ENCODE measurements at places on chromosomes 1 and 21.

DNA sequence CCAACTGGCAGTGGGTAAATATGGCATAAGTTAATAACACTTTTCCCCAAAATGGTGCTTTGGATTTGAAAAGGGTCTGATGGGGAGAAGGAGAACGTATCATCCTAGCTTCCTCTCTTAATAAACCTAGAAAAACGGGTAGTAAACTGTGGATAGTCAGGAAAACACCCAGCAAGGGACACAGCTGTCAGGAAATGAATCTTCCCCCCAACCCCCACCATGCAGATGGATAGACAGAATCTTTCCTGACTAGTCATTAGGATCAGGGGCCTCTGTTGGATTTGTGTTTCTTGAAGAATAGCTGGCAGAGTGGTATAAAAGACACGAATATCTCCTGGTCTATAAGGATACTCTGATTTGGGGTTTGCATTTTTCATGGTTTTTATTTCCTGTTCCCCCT, 22.5 kb upstream of the LAX1 start:
- DNase-seq: no peak

DNA sequence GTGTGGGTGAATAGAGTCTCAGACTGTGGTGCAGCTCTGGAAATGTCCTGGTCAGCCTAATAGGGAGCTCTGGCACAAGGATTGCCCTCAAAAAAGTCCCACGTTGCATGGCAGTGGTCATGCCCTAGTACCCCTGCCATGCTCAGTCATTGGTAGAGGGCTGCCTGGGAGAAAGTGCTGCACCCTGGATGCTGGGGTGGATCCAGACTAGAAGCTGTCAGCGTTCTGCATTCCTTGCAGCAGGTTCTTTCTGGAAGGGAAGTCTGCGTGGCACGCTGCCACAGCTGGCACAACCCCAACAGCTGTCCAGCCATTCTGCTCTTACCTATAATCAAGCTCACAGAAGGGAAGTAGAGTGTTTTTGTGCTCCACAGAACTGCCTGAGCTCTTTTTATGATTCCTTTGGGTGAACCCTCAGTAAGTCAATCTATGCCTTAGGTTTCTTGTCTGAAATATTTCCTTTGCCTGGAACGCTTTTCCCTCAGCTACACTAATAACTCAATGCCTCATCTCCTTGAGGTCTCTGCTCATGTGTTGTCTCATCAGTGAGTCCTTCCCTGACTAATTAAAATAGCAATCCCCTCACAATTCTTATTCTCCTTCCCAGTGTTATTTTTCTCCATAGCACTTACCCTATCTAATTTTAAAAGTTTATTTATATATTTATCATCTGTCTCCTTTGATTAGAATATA, 61.5 kb upstream of the JAK1 start:
- no peak for DNase-seq

DNA sequence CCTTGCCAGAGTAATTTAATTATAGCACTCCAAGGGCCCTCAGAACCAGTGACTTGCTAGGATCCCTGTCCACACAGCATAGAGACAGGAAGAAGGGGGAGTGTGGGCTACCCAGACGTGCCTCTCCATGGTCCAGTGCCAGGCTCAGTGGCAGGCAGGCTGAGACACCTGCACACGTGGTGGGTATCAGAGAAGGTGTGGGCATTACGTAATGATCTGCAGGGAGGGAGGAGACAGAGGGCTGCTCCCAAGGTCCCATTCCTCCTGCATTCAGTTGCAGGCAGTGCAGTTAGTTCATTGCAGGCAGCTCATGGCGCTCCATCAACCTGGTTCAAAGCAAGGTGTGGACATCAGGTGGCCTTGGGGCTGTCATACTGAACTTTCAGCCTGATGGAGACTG, 49.9 kb downstream of the C8B start:
- peak; percentile 24 for DNase-seq

GRCh38 chr1:162022626-162023025, 1.0 kb downstream of the OLFML2B start:
- DNase-seq: no peak

DNA sequence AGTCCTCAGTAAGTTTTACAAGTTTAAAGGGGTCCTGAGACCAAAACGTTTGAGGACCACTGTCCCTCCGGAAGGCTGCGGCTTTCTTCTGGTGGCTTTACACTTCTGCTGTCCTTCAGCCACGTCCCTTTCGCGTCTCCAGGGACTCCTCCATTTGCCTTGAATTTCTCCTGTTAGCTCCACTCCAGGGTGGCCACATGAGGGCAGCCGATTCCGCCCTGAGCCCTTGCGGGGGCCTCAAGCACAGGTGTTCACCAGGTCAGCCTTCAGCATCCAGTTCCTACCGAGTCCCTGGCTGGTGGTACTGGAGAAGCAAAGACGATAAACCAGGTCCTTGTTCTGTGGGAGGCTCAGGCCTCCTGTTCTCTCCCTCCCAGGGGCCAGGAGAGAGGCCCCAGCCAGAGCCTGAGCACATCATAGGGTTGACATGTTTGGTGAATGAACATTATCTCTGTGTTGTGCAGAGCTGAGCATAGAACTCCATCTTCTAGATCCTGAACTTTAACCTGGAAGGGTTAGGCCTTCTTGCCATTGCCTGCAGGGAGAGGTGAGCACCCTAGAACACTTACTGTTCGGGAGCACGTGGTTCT, 27.4 kb upstream of the COQ8A start:
- DNase-seq: peak; percentile 83

All from islet precursor cell (in vitro differentiated cells).